ENCODE measurements at places on chromosomes 11 and 22.

- DNase-seq = peak; percentile 33
Observed at GRCh38 chr11:125941619-125942611, 3.9 kb upstream of the VSIG10L2 start.

DNA sequence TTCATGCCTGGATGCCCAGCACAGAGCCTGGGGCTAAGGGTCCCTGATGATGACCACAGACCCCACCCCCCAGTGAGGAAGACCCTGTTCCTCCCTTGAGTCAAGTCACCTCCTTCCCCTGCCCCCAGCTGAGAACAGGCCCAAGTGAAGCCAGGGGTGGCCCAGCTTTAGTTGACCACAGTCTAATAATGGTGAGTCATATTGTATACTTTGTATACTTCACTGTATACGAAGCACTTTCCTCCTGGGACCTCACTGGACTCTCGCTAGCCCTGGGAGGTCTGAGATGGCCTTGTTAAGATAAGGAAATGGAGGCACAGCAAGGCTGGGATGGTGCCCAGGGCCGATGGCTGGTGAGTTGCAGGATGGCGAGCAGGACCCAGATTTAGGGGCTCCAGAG is 3.7 kb upstream of the FLRT1 start:
- DNase-seq = no peak

DNA sequence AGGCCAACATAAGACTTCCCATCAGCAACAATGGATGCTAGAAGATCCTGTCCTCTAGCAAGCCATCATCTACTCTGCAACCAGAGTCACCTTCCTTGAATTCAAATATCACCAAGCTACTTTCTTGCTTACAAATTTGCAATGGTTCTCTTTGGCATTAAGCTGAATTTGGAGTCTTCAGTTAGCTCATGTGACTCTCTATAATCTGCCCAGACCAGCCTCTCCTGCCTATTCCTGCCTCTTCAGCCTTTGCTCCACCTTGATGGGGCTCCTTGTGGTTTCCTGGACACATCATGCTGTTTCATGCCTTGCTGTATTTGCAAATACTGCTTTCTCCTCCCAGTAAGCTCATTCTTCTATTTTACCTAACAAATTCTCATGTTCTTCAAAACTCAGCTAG is 82.3 kb downstream of the RASSF10 start:
- DNase-seq = no peak

DNA sequence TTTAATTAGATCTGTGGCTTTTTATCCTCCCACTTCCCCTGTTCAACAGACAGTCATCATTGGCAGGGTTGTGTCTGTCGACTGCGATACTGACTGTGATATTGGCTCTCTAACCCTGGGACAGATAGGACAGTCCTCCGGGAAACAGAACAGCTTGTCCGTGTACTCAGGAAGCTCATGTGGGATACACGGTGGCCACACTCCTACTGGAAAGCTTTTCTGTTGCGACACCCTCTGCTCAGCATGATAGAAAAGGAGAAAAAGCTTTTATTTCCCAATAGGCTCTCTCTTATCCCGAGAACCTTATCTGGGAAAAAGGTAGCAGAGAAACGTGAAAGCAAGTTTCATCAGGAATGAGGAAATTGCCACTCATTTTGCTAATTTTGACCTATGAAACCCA is 60.4 kb upstream of the HSPA8 start:
- DNase-seq = no peak

- no peak for DNase-seq
Observed at GRCh38 chr11:134535029-134536025, 123.3 kb upstream of the B3GAT1 start.

DNA sequence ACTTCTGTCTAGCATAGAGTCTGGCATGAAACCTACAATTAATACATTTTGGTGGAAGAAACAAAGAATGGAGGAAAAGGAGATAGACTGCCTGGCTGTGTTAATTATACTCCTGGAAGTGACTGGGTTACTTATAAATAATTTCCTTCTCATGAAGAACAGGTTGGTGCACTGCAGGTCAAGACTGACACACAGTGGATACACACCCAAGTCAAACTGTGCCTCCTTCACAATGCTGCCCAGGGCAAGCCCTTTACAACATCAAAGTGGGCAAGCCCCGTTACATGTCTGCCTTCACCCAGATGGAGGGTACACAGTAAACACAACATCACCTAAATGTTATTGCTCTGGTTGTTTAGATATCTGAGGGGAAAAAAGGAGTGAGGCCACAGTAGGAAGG is 83.7 kb upstream of the KCNA4 start:
- no peak for DNase-seq

DNA sequence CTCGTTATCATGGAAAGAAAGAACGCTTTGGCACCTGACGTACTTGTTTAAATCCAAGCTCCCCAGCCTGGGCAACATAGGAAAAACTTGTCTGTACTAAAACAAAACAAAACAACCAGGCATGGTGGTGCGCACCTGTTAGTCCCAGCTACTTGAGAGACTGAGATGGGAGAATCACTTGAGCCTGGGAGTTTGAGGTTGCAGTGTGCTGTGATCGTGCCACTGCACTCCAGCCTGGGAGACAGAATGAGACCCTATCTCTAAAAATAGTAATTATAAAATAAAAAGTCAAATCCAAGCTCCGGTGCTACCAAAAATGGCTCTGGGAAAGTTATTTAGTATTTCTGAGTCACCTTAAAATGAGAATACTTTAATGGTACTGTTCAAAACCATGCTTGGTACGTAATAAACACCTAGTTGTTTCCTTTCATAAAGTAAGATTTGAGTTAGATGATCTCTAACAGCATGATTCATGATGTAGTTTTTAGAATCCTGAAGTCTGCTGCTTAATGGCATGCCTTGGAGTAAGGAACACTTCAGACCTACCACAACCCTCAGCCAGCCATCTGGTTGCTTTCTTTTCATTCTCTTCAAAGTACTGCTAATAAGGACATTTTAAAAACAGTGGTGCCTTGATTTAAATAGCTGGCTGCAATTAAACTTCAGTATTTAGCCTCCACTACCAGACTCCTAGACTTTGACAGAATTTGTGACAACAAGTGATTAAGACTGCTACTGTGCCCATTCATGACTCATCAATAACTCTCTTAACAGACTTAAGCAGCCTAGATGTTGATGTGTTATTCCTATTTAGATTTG is 8.4 kb downstream of the PPME1 start:
- DNase-seq = no peak

DNA sequence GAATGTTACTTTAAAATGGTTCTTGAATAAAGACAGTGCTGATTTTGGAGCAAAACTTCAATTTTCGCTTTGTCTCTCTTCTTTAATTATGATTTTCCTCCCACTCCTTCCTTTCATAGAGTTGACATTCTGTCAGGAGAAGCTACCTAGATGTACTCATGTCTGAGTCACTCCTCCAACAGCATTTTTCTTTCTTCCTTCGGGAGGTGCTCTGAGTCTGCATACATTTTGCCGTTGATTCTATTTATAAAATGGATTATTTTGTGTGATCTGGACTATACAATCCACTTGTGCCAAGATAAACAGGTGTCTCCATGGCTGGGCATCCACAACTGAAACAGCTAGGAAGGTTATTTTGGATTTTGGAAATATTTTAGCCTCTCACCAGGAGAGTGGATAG is 588.3 kb upstream of the ANO5 start:
- DNase-seq = no peak

DNA sequence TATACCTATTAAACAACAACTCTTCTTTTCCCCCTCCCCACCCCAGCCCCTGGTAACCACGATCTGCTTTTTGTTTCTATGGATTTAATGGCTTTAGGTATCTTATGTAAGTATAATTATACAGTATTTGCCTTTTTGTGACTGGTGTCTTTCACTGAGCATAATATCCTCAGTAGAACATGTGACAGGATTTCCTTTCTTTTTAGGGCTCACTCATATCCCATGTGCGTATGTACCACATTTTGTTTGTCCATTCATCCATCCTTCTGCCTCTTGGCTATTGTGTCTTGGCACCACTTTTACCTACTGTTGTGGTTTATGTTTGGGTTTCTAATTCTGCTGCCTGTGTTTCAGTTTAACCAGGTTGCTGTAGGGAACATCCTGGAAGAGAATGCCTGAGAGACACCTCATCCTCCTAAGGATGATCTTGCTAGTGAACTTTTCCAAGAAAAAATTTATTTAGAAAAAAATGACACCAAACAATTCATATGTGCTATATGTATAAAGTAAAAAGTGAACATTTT is 77.6 kb upstream of the SESN3 start:
- DNase-seq = no peak

DNA sequence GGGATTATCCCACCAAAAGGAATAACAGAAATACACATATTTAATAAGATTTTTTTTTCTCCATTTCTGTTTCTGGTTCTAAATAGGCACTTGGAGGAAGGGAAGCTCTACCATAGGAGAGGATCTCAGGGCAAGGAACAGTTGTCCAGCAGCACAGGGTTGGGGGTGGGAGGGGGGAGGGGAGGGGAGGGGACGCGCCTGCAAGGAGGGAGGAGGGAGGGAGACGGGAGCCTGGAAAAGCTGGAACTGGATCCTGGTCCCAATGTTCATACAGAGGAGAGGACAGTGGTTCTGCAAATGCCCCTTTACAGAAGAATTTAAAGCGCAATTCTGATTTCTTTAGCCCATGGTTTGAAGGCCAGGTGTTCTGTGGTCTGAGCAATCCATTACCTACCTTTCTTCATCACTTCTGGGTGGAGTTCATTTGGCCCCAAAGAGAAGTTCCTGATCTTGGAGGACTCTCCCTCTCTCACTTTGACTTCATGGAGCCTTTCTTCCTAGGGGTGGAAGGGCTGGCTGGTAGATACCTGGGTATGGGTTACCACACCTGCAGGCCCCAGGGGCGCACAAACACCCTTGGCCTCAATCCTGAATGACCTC is 348.9 kb upstream of the NCAM1 start:
- DNase-seq = no peak

- DNase-seq = no peak
Observed at GRCh38 chr11:112831041-112831440, 130.2 kb upstream of the NCAM1 start.

DNA sequence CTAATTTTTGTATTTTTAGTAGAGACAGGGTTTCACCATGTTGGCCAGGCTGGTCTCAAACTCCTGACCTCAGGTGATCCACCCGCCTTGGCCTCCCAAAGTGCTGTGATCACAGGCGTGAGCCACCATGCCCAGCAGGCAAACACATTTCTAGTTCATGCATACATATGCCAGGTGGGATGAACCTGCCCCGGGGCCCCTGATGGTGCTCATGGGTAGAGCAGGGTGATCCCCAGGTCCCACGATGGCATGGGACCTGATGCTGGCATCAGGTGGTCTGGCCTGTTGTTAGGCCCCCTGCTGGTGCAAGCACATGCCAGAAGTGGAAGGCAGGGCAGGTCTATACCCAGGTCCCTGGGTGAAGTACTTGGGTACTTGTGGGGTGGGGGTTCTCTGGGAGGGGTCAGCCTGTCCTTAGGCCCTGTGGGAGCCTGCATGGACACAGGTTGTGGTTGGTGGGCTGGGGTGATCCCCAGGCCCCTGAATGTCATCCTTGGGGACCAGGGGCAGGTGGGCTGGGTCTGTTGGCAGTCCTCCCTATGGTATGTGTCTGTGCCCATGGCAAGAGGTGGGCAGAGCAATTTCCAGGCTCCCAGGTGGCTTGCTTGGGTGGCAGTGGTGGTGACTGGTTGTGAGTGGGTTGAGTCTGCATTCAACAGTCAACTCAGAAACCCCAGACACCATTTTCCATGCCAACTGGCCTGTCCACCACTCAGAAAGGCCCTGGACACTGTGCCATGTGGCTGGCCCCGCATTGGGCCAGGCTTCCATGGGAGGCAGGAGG is 9.6 kb upstream of the RGL4 start:
- no peak for DNase-seq

DNA sequence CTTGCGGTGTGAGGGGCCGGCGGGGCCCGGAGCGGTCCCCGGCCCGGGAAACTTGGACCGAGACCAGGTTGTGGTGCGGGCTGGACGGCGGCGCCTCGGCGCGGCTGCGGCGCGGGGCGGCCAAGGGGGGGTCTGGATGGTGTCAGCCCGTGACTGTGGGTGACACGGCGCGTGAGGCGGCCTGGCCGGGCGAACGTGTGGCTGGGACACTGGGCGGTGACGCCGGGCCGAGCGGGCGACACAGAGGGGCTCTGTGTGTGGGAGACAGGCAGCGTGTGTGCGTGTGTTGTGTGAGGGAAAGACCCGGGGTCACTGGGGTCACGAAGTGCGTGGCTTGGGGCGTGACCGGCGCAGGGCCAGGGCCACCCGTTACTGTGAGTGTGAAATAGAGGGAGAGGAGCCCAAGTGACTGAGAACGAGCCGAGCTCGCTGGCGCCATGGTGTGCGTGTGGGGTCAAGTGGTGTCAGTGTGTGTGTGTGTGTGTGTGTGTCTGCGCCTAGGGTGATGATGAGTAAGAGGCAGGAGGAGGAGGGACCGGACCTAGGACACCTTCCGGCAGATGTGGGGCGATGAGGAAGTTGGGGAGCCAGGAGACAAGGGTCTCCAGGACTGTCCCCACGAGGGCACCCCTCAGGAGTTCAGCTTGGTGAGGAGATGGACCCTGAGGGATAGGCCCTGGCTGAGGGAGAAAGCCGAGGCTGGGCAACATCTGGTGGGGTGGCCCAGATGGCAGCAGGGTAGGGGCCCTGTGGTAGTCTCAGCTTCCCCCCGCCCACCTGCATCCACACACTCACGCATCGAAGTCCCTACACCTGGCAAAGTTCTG is 817 bp downstream of the RELT start:
- DNase-seq = peak; percentile 53

DNA sequence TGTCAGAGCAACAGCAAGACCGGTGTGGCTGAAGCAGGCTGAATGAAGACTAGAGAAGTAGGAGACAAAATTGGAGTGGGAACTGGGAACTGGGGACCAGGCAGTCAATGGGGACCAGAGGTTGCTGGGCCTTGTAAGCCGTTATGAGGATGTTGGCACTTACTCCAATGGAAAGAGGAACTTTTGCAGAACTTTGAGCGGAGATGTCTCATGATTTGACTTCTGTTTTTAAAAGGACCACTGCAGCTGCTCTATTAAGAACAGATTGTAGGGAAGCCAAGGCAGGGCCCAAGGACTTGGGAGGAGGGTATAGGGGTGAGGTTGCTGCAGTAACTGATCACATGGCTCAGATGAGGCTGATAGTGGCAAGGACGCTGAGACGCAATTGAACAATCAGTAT is 34.2 kb downstream of the IL18 start:
- DNase-seq = no peak

GRCh38 chr11:29482510-29482909 is 534.3 kb downstream of the KCNA4 start:
- DNase-seq = no peak

GRCh38 chr11:75103380-75104026 is 6.8 kb upstream of the OR2AT4 start:
- no peak for DNase-seq

GRCh38 chr11:37078521-37078920 is 480.5 kb upstream of the RAG2 start:
- no peak for DNase-seq

GRCh38 chr11:65900899-65901180 is 652 bp upstream of the FOSL1 start:
- no peak for DNase-seq

DNA sequence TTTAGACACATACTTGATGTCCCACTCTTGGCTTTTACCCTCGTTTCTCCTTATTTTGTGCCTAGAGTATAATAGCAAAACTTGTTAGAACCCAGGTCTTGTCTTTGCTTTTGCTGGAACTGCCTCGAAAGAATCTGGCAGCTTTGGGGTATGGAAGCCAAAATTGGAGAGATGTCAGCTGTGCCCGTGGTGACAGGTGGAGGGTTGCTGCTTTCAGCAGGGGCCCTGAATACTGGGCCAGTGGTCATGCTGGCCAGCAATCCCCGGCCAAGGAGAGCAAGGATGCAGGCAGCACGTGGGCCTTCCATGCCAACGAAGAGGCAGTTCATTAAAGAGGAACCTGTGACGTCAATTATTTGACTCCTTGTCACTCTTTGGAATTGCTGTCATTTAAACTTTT is 181.1 kb downstream of the HIPK3 start:
- DNase-seq = no peak

GRCh38 chr22:22748297-22748743 is 103.9 kb downstream of the GGTLC2 start:
- peak; percentile 52 for DNase-seq

Measured in CD4-positive, alpha-beta T cell treated with Interleukin-6 at 100 ng/mL for 8 hours (primary cell).